ENCODE measurements at places on chromosomes 7 and 10. TPM values are rescaled to one million over a fixed set of nuclear protein-coding genes. Genes with fewer than 3 reads are reported as not detected.

DNA sequence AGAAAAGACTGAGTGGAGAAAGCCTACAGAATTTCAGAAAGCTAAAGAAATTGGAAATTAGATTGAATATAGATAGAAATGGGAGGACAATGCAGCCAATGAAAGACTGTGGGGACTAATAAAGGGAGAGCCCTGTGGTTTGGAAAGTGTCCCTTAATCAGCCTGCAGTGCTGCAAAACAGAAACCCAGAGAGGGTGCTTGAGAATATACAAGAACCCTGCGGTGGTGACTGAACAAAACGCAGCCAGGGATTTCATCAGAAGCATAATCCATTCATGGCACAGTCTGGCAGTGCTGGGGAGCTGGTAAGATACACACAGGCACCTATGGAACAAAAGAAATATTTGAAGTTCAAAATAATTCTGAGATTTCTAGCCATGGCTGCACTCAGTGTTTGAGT lies 19.1 kb downstream of the CEP41 start:
- no peaks in the 10 kb centered on the region for H3K27me3 ChIP-seq
- H3K27ac ChIP-seq = no peak overlapping the region
- no peak overlapping the region for H3K4me3 ChIP-seq
- no peaks in the 10 kb centered on the region for H3K4me1 ChIP-seq
- no peaks in the 10 kb centered on the region for H3K36me3 ChIP-seq

DNA sequence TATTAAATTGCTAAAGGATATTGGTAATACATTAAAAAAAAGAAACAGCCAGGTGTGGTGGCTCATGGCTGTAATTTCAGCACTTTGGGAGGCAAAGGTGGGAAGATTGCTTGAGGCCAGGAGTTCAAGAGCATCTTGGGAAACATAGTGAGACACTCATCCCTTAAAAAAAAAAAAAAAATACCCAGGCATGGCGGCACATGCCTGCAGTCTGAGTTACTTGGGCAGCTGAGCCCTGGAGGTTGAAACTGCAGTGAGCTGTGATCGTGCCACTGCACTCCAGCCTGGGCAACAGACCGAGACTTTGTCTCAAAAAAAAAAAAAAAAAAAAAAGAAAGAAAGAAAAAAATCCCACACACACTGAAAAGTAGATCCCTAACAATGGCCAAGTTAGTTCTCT lies 59.7 kb downstream of the MACC1 start:
- DNase-seq = no peak
- no peaks in the 10 kb centered on the region for H3K4me1 ChIP-seq
- no peaks in the 10 kb centered on the region for H3K27me3 ChIP-seq

- H3K4me1 ChIP-seq = no peaks in the 10 kb centered on the region
- H3K27me3 ChIP-seq = no peaks in the 10 kb centered on the region
- no peaks in the 10 kb centered on the region for H3K36me3 ChIP-seq
- H3K4me3 ChIP-seq = no peak overlapping the region
- H3K27ac ChIP-seq = no peak overlapping the region
- no peak for DNase-seq
These were observed 379.1 kb downstream of the INHBA start for GRCh38 chr7:41323806-41324205.

DNA sequence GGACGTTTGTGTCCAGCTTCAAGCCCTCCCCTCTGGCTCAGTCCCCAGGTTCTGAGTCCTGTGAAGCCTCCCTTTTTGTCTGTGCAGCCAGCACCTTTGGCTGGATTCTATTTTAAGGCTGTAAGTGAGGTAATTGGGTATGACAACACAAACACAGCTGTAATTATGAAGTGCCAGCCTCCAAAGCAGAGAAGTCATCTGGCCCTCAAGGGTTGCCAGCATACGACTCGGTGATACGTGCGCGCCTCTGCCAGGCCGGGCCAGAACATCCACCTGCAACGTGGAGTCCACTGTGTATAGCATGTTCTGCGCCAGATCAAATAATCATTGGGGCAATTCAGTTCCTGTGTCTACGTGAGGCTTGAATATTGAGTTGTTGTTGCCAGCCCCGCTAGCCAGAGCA lies 6.7 kb upstream of the FAM180A start:
- no peak overlapping the region for H3K4me3 ChIP-seq
- no peaks in the 10 kb centered on the region for H3K27me3 ChIP-seq
- DNase-seq = no peak
- no peak overlapping the region for H3K27ac ChIP-seq

DNA sequence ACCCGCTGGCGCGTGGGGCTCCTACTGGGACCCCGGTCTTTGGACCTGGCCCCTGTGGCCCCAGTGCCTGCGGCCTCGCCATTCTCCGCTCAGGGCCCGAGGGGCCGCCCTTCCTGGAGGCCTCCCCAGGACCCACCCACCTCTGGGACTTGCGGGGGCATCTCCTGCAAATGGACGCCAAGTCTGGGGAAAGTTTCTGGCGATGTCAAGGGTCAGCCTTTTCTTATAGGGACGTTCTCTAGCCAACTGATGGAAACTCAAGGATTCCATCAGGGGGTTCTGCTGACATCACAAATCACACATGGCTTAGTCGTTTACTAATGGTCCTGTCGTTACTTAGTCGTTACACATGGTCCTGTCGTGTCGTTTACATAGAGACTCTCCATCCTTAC lies 57.7 kb upstream of the RHOBTB1 start:
- no peaks in the 10 kb centered on the region for H3K4me1 ChIP-seq
- no peak overlapping the region for H3K27ac ChIP-seq
- H3K27me3 ChIP-seq = no peaks in the 10 kb centered on the region

GRCh38 chr7:45180084-45180986 lies 22.7 kb downstream of the RAMP3 start:
- H3K4me3 ChIP-seq = no peak overlapping the region
- H3K27ac ChIP-seq = no peak overlapping the region
- no peaks in the 10 kb centered on the region for H3K27me3 ChIP-seq

DNA sequence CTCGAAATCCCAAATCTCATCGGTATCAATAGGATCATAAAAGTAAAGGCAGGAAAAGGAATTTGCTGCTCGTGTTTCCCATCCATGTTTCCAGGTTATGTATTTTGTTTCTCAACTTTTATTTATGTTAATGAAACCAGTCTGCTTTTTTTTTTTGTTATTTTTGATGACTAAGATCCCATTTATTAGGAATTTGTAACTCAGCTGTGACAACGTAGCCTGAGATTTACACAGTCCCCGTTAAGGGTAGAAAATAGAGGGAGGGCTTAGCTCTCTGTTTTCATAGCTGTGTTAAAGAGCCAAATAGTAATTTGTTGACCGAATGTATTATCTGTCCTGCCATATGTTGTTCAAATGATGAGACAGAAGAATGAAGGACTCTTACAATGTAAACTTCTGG lies 164.0 kb downstream of the MGMT start:
- H3K4me3 ChIP-seq = no peak overlapping the region
- no peaks in the 10 kb centered on the region for H3K36me3 ChIP-seq
- DNase-seq = no peak
- H3K27me3 ChIP-seq = no peaks in the 10 kb centered on the region

DNA sequence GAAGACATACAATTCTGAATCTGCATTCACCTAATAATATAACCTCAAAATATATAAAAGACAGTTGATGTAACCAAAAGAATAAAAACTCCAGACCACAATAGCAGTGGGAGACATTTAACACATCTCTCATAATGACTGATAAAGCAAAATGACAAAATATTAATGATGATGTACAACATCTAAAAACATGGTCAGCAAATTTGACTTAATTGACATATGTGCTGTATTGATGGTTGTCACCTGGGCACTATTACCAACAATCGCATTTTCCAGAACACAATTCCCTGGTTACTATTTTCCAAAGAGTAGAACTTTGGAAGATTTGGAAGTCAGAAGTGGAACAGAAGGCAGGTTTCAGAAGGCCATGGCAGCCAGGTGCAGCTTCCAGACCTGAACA lies 899.5 kb upstream of the CELF2 start:
- no peak overlapping the region for H3K4me3 ChIP-seq
- no peaks in the 10 kb centered on the region for H3K36me3 ChIP-seq
- H3K27me3 ChIP-seq = no peaks in the 10 kb centered on the region
- H3K27ac ChIP-seq = no peak overlapping the region
- H3K4me1 ChIP-seq = no peaks in the 10 kb centered on the region

- H3K36me3 ChIP-seq = no peaks in the 10 kb centered on the region
- peaks cover 13% of the 10 kb centered on the region for H3K4me1 ChIP-seq
- DNase-seq = no peak
These were observed 11.4 kb downstream of the SH3PXD2A start for GRCh38 chr10:103843854-103844570.

- peaks cover 4% of the 10 kb centered on the region for H3K4me1 ChIP-seq
- H3K36me3 ChIP-seq = peaks cover 35% of the 10 kb centered on the region
- no peak overlapping the region for H3K27ac ChIP-seq
These were observed 228.4 kb downstream of the ARHGAP12 start for GRCh38 chr10:31700181-31700611.

DNA sequence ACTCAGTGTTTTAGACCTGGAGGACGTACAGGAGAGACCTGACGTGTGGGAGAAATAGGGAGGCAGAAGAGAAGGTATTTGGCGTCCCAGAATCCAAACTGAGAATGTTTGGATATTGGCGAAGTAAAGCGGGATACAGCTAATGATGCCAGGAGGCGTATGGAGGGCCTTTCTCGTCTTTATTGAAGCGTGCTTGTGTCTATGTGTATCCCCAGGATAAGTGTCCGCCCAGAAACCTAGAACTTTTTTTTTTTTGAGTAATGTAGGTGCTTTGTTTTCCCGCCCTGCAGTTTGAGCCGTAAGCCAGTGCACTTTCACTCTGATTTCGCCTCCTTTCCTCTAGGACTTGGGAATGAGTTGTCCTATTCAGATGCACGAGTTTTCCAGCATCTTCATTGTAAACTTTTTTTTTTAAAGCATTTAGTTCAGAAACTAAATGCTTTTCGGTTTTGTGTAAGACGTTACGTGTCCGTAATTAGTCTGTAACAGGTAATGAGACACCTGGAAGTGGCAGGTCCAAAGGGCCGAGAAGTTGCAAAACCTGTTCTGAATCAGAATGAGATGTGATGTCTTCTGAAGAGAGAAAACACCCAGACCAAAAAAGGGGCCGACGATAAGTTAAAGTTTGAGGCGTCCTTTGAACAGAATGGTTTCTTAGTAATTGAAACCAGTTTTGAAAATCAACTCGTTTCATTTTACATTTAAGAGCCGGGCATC lies 746 bp downstream of the ARL5B start:
- H3K27me3 ChIP-seq = no peaks in the 10 kb centered on the region
- H3K27ac ChIP-seq = peak overlapping the region; percentile 47
- H3K4me3 ChIP-seq = peak overlapping the region; percentile 95
- H3K4me1 ChIP-seq = peaks cover 3% of the 10 kb centered on the region
- peaks cover 25% of the 10 kb centered on the region for H3K36me3 ChIP-seq

GRCh38 chr10:124689911-124690498 lies 54.2 kb downstream of the FAM53B start:
- no peaks in the 10 kb centered on the region for H3K27me3 ChIP-seq
- H3K27ac ChIP-seq = no peak overlapping the region
- peaks cover 3% of the 10 kb centered on the region for H3K36me3 ChIP-seq
- no peaks in the 10 kb centered on the region for H3K4me1 ChIP-seq
- no peak overlapping the region for H3K4me3 ChIP-seq

- no peak for DNase-seq
- H3K27me3 ChIP-seq = no peaks in the 10 kb centered on the region
- no peak overlapping the region for H3K27ac ChIP-seq
- no peak overlapping the region for H3K4me3 ChIP-seq
These were observed 38.4 kb downstream of the NET1 start for GRCh38 chr10:5450605-5451384.

DNA sequence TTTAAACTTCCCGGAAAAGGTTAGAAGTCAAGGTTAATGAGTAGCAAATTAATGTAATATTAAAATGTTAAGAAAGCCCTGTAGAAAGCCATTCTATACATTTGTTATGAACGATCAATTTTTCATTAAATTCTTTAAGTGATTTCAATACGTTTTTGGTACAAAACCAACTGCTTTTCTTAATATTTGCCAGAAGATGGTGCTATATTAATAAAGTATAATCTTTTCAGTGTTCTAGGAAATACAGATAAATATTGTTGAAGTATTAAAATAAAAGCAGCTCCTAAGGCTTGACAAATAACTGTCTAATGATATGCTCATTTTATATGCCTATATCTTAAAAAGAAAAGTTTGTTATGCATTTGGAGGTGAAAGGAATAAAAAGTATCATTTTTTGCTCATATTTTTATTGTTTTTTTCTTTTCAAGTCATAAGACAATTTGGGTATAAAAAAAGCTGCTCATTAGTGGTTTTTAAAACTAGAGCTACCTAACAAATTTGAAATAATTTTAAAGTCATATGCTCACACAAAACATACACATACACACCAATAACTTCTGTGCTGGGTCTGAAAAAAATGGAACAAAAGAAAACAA lies 130.3 kb upstream of the POT1 start:
- no peaks in the 10 kb centered on the region for H3K4me1 ChIP-seq
- no peak overlapping the region for H3K27ac ChIP-seq
- H3K4me3 ChIP-seq = no peak overlapping the region
- DNase-seq = no peak
- H3K36me3 ChIP-seq = no peaks in the 10 kb centered on the region

HTR5A gene
- total RNA-seq = not detected

SFRP5 gene
- total RNA-seq = 1.7 TPM

MEPCE gene
- total RNA-seq = 69.0 TPM

NANOS1 gene
- 4.5 TPM for total RNA-seq

LFNG gene
- 55.3 TPM for total RNA-seq
